Left colon (tissue), 2 donors: ENCODE measurements at places on chromosomes 1 and 21.
A peak's percentile ranks its signal among the peaks of the same experiment; 100 is the strongest.

DNA sequence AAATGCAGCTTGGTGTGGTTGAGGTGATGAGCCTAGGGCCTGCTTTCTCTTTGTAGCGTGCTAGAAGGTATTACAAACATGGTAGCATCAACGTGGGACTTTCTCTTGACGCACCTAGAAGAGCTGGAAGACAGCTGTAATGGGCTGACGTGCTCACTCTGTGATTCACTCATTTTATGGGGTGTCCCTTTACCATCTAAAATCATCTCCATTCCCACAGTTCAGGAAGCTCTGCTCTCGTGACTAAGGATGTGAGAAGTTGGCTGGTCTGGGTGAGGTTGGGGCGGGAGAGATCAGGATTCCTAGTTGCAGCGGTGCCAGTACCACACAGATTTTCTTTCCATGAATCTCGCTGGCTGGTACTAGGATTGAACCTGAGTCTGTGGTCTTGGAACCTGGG is 4.2 kb downstream of the HTR6 start:
- no peak for DNase-seq

GRCh38 chr1:188517139-188517538 is 1688.4 kb downstream of the PLA2G4A start:
- DNase-seq: no peak

- DNase-seq: no peak
Measured at GRCh38 chr1:2274231-2274928, 46.3 kb downstream of the SKI start.

DNA sequence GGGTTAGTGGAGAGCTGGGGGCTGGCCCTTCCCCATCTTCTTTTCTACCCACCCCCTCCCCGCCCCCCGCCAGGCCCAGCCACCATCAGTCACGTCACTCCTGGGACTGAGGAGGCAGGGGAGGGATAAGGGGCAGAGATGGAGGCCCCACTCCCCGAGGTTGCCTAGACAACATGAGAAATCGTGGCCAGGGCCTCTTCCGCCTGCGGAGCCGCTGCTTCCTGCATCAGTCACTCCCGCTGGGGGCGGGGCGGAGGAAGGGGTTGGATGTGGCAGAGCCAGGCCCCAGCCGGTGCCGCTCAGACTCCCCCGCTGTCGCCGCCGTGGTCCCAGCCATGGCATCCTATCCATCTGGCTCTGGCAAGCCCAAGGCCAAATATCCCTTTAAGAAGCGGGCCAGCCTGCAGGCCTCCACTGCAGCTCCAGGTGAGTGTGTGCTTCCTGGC is 1.2 kb downstream of the AMPD2 start:
- peak; percentile 95 for DNase-seq

- DNase-seq: no peak
Measured at GRCh38 chr1:6703016-6703415, 1.4 kb upstream of the DNAJC11 start.
